ENCODE measurements at places on chromosomes 6 and 20.

DNA sequence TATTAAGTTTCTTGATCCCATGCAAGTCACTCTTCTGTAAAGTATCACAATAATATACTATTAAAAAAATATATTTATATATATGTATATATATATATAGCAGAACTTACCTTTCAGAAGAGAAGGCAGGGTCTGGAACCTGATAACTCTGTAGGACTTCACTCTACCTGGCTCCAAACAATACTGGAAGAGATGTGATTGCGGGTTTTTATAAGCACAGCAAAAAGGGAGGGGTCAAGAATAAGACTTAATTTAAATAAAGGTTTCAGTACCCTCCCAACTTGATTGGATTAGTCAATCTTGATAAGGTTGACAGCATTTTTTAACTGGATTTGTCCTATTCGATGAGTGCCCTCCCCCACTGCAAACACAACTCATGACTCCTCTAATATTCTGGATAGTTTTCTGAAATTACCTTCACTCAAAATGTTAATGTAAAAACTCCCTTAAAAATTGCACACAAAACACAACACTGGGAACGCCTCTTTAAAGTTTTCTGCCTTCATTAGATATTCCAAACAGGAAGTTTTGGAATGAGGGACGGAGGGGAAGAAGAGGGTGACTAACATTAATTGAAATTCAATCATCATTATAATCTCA lies 4.0 kb upstream of the ZNF217 start:
- DNase-seq = no peak

GRCh38 chr6:80403365-80403764 lies 296.9 kb downstream of the BCKDHB start:
- DNase-seq = no peak

- DNase-seq = no peak
These were observed 51.4 kb upstream of the NUP153 start for GRCh38 chr6:17758119-17758518.

DNA sequence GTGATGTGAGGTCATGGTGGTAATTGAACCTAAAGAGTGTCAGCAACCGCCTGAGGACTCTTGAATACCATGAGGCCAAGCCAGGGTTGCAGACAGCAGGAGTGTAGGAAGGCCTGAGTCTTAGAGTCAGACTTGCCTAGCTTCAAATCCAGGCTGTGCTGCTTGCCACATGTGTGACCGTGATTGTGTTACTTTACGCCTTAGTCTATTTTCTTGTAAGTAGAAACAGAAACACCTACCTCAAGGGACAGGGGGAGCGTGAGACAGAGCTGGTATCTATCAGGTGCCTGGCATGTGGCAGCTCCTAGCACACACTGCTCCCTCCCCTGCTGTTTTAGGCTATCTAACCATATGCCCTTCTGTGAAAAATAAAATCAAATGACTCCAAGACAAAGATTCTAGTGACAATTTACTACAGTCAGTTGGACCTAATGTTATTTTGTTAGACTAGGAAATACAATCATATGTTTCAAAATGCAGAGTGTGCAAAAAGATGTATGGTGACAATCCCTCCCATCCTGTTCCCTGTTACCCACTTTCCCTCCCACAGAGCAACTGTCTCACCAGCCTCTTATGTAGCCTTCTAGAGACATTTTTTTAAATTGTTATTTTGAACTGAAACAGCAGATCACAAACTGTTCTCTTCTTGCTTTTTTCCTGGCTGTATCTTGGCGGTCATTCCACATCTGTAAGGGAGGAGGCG lies 21.7 kb downstream of the TAF8 start:
- DNase-seq = no peak

- DNase-seq = no peak
These were observed 11.1 kb upstream of the FOXS1 start for GRCh38 chr20:31856516-31856915.

GRCh38 chr20:25356271-25356933 lies 34.2 kb downstream of the ABHD12 start:
- no peak for DNase-seq

DNA sequence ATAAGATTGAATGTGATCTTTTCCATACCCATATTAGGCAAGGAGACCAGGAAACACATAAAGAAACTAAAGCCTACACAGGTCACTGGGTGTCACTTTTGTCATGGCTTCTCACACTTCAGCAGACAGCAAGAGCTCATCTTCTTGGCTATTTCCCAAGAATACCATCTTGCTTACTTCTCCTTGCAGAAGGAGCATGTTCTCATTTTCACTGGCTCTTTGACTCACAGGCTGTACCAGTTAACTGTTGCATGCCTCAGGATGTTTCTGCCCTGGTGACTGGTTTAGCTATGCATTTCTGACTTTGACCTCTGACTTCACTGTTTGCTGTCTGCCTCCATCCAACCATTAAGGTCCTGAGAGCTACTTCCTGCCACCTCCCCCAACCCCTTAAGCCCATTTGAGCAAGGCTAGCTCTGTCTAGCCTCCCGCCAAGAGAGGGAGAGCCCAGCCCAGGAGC lies 40.3 kb upstream of the OGFRL1 start:
- DNase-seq = no peak

GRCh38 chr6:146913842-146914488 lies 290.3 kb upstream of the STXBP5 start:
- DNase-seq = no peak

DNA sequence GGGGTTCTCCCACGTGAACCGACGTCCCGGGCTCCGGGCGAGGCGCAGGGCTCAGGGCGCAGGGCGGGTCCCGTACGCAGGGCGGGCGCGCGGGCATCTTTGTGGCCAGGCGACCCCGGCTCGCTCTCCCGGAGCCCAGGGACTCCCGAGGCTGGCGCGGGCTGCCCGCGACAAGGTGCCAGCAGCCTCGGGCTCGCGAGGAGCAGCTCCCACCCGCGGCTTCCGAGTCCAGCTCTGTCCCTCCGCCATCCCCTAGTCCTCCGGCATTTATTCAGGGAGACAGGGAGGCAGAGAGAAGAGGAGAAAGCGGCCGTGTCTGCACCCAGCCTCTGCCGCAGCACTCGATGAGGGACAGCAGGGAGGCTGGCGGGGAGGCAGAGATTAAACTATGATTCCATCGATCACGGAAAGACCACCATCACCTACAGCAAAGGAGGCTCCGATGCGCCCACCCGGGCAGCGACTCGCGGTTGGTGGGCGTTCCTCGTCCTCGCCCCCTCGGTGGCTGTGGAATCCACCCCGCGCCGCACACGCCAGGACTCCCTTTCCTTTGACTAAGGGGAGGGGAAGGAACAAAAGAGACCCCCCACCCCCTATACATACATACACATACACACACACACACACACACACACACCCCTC lies 1.1 kb downstream of the RGS17 start:
- no peak for DNase-seq

DNA sequence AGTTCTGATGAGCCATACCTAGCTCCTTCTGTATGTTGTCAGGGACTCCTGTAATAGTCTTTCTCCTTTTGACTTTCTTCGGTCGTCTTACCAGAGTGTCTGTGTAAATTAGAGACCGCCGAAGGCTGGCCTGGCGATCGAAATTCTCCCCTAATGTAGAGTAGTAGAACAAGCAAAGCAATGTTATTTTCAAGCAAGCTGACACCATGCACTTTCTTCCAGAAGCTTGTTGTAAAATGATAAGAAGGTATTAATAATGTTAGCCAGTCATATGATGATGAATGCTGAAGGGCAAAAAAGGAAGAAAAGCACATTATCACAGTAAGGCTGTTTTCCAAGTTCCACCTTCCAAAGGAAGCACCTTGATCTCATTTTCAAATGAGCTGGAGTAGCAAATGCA lies 37.9 kb downstream of the HEBP2 start:
- no peak for DNase-seq

DNA sequence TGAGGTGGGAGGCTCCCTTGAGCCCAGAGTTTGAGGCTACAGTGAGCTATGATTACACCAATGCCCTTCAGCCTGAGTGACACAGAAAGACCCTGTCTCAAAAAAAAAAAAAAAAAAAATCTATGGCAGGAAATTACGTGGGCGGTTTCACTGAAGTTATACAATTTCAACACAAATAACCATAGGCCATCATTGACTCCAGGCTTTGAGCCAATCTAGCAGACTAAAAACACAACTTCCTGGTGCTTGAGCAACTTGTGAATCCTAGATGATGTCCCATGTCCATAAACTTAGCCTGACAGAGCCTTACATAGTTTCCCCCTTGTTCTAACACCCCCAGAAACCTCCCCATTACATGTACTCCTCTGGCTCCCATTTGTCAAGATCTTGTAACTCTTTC lies 131.8 kb downstream of the QRSL1 start:
- no peak for DNase-seq

DNA sequence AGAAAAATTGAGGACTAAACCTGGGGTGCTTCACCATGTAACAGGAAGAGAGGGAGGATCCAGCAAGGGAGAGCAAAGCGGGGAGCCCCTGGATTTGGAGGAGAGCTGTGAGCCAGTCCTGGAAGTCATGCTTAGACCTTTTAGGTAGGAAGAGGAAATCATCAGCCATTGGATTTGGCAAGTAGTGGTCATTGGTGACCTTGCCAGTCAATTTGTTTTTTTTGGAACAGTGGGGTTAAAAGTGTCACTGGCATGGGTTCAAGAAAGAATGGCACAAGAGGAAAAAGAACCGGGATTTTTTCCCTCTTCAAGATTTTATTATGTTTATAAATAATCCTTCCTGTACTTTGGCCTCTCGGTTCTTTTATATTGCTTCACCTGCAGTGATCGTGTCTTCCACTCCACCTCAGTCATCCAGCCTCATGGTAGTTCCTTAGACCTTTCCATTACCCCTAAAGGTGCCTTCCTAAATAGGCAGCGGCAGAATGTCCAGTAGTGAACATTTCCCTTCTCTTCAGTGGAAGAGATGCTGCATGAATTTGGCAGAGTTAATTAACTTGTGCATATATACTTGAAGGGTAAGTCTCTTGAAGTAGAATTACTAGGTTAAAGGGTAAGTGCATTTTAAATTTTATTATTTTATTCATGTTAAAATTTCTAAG lies 124.7 kb downstream of the QKI start:
- DNase-seq = no peak

- DNase-seq = no peak
These were observed 245.8 kb downstream of the PKHD1 start for GRCh38 chr6:51841626-51842025.

DNA sequence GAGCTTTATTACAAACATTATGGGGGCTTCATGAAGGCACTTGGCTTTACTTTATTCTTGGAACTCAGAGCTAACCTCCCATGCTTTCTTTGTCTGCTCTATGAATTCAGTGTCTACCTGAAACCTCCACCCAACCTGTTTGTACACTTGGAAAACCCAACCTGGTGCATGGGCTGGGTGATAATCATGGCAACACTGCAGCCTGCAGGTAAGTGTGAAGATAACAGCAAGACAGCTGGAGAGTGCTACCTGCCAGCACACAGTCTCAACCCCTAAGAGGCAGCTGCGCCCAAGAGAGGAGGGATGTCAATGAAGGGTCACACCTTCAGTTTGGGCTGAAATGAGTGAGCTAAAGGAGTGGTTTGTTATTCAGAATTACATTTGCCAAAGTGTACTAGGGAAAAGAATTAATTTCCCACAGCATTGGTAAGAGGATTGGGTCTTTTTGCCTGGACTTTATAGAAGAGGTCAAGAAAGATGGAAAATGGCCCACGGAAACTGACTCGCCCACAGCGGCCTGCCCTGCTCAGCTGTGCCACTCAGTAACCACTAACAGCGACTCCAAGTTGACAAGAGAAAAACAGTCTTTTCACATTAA lies 24.4 kb downstream of the FOXQ1 start:
- DNase-seq = no peak
